Activated CD4-positive, alpha-beta T cell treated with anti-CD3 and anti-CD28 coated beads for 48 hours (primary cell): ENCODE measurements at places on chromosomes 12 and 14.
A peak's percentile ranks its signal among the peaks of the same experiment; 100 is the strongest.

GRCh38 chr12:117212563-117213190 lies 22.4 kb upstream of the FBXO21 start:
- peak; percentile 76 for DNase-seq

GRCh38 chr14:37721976-37722659 lies 126.7 kb downstream of the TTC6 start:
- DNase-seq: no peak

DNA sequence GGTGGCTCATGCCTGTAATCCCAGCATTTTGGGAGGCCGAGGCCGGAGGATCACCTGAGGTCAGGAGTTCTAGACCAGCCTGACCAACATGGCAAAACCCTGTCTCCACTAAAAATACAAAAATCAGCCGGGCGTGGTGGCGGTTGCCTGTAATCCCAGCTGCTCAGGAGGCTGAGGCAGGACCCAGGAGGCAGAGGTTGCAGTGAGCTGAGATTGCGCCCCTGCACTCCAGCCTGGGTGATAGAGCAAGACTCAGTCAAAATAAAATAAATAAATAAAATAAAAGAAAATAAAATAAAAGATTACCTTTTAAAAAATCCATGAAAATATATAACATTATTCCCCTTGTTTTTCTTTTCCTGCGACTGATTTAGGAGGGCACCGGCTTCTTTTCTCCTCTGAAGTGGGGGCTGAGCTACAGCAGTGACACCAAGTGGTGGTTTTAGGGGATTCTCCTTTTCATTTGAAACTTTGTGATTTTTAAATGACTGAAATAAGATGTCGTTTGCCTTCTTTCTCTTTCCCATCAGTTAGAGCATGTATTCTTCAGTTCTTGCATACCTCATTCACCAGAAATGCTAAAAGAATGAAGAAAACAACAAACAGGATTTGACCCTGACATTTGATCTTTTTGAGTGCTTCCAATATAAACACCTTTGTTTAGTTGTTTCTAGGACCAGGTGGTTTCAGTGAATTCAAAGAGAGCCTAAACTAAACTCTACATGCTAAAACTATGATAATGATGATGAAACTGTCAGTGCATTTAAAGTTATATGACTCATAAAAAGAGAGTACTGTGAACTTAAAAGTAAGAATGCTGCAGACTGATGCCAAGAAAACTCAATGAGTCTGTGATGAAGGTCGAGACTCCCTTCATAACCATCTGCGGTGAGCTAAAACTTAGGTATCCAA lies 22.6 kb upstream of the PKP2 start:
- no peak for DNase-seq

- DNase-seq: no peak
Observed at GRCh38 chr12:20757-21156, 45.8 kb upstream of the IQSEC3 start.

GRCh38 chr12:76219806-76220205 lies 128.4 kb downstream of the BBS10 start:
- no peak for DNase-seq
